ENCODE measurements at places on chromosomes 5 and 9.
A peak's percentile ranks its signal among the peaks of the same experiment; 100 is the strongest.

DNA sequence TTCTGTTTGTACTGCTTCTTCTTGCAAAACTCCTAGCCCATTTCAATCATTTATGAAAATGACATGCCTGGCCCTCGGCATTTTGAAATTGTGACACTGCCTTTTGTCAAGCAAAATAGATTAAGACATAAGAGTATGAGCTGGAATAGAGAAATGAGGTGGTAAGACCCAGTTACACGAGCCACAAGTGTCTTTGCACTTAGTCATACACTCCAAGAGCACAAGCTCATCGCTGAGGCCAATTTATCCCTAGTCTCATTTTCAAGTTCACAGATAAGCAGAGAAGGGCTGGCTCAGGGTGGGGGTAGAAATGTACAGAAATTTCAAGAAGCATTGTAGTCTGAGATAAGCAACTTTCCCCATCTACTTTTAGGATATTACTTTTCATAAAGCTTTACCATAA lies 40.6 kb upstream of the MAP1B start:
- DNase-seq: no peak

DNA sequence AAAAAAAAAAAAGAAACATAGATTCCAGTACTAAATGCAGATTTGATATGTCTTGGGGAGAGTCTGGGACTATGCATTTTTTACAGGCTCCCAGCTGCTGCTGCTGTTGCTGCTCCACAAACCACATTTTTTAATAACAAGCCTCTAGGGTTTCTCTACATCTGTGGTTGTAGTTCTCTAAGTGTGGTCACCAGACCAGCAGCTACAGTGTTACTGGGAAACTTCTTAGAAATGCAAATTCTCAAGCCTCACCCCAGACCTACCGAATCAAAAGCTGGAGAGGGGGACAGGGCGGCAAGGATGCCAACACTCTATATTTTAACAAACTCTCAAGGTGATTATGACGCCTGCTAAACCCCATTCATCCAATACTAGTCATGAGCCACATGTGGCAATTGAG lies 293.4 kb upstream of the PTGER4 start:
- DNase-seq: no peak

DNA sequence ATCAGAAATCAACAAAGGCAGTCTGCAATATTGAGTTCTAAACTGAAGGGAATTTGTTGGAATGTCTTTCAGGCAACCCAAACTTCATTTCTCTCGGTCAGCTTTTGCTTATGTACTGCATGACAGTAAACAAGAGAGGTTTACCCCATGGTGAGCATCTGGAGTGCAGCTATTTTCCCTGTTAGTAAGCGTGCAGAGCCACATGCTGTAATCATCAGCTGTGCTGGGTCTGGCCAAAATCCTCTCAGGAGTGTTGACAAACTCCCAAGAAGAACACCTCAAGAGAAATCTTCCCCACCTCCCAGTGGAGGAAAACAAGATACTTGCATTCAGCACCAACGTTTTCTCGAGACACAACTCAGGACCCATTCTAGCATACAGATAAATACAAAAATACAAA lies 83.6 kb upstream of the ADAMTSL1 start:
- DNase-seq: no peak

DNA sequence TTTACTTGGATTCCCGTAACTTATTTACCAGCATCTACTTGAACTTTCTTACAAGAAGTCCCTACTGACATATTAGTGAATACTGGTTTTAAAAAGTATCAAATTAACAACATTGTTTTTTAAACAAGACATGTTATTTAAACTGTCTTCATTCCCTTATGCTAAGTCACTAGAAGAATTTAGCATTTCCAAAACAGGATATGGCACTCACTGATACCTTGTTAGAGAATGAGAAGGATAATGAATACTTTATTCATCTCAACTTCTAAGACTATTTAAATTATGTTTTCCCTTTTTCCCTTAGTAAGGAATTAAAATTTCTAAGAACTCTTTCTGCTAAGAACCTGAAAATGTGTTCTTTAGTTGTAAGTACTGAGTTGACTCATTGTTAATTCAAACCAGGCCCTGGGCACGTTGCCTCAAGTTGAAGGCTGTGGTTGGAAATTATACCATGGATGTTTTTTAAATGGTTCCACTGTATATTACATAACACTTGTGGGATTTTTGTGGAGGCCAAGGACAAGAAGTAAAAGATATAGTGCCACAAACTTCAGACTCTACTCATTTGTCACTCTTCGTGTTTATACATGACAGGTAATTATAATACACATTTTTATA lies 219.0 kb upstream of the EDIL3 start:
- DNase-seq: no peak

DNA sequence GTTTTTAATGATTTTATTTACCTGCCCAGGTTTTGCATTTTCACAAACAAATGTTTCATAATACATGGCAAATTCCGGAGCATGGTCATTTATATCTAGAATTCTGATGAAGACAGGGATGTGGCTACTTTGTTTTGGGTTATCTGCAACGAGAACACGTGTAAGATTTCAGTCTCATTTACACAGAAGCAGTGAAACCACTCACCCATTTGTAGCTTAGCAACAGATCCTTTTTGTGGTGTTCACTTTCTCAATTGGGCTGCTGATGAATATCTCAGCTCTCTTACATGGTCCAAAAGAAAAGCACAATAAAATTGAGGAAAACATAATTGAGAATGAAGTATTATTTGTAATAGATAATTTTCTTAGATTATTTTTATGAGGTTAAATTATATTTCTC lies 148.6 kb downstream of the CDH9 start:
- no peak for DNase-seq

DNA sequence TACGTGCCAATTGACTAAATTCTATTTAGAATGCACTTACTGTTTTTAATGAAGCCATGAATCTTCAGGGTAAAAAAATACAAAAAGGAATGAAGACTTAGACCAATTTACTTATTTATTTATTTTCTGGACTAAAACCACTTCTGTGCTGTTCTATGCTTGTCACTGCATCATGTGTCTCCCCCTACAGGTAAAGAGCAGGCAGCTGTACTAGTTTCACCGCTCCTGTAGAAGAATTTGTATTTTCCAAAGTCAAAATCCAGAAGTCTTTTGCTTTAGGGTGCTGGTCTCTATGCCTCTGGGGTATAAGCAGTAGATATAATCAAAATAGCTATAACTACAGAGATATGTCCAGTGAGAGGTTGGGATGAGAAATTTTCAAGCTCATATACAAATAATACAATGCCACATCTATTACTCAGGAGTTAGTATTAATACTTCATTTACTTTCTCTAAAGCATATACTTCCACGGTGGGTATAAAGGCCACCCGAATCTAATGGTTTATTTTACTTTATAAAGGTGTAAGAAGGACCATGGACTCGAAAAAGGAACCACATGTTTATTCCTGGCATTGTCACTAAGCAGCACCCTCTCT lies 591.5 kb downstream of the RAB3C start:
- peak; percentile 22 for DNase-seq
